Stimulated activated CD4-positive, alpha-beta T cell treated with anti-CD3 and anti-CD28 coated beads, Interleukin-1b, Interleukin-23, amount 100 ng/mL, for 1 hour (primary cell): ENCODE measurements at places on chromosomes 5 and 9.

DNA sequence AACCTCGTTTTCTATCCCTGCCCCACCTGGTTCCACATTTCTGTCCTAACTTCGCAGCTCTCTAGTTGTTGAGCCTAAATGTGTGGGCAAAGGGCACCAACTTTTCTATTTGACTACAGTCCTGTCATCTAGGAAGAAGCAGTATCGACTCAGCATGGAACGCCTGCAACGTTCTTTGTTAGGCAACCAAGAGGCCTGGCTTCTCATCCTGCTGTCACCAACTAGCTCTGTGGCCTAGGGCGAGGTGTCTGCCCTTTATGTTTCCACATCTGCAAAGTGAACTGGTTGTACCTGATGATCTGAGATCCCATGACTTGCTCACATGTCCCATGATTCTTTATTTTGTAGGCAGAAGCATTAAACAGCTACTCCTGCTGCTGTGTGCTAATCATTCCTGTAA is 248.9 kb downstream of the ADAMTSL1 start:
- no peak for DNase-seq

- no peak for DNase-seq
Measured at GRCh38 chr9:81529556-81530193, 159.7 kb downstream of the TLE1 start.

DNA sequence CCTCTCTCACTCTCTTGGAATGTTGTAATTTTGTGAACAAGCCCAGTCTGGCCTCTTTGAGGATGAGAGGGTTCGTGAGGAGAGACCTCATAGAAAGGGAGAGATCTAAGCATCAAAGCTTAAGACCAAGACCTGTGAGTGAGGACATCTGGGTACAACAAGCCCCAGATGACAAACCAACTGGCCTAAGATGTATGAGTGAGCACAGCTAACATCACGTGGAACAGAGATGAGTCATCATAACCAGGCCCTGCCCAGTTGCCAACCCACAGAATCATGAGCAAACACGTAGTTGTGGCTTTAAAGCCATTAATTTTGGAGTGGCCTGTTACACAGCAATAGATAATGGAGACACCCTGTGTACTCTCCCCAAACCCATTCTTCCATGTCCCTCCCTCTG is 439.1 kb upstream of the KIF2A start:
- DNase-seq, result no peak

- no peak for DNase-seq
Measured at GRCh38 chr5:1495525-1495897, 28.2 kb downstream of the LPCAT1 start.

DNA sequence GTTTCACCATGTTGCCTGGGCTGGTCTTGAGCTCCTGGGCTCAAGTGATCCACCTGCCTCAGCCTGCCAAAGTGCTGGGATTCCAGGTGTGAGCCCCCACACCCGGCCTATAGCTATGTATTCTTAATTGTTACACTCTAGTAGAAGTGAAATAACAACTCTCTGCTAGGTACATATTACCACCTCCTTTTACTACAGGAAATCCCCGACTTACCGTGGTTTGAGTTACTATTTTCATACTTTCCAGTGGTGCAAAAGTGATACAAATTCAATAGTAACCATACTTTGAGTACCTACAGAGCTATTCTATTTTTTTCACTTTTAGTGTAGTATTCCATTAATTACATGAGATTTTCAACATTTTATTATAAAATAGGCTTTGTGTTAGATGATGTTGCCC is 719 bp downstream of the ARL14EPL start:
- no peak for DNase-seq

- no peak for DNase-seq
Measured at GRCh38 chr5:50751064-50751657, 84.7 kb downstream of the PARP8 start.

- DNase-seq, result no peak
Measured at GRCh38 chr9:137745541-137745991, 126.8 kb downstream of the EHMT1 start.
